Activated CD8-positive, alpha-beta memory T cell treated with anti-CD3 and anti-CD28 coated beads, Interleukin-2, amount 50 U/mL, for 4 hours (primary cell): ENCODE measurements at places on chromosomes 3 and 15.

DNA sequence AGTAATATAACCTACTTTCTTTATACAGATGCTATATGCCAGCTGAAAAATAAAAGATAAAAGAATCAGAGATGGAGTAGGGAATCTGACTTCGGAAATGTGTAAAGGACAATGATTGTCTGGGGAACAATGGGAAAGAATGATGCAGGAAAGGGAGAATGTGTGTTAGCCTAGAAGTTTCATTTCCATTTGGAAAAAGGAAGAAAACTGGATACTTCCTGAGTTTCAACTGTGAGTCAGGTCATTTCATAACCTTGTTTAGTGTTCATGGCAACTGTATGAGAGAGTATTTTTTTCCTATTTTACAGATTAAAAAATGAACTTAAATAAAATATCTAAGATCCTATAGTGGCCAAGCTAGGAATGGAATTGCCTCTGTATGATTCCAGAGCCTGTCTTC lies 261.3 kb upstream of the NECTIN3 start:
- no peak for DNase-seq

GRCh38 chr3:46375814-46376213 lies 5.1 kb downstream of the CCR5 start:
- no peak for DNase-seq

GRCh38 chr3:27141668-27142067 lies 227.5 kb downstream of the NEK10 start:
- DNase-seq: no peak

- no peak for DNase-seq
These were observed 1042.3 kb downstream of the TBL1XR1 start for GRCh38 chr3:176155012-176155411.

DNA sequence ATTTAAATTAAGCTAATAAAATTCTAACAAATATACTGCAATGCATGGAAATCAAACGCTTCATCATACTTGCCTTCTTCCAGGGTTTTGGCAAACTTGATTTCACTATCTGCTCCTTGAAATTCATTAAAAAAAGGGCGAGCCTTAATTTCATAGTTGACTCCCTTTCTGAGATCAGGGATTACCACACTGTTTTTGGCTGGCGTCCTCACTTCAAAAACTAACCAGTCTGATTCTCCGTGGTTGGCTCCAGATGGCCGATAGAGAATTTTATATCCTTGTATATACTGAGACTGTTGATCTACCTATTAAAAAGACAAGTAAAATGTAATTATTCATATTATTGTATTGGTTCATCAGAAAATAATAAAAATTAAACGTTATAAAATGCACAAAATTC lies 1106.8 kb downstream of the ROBO1 start:
- DNase-seq: no peak

DNA sequence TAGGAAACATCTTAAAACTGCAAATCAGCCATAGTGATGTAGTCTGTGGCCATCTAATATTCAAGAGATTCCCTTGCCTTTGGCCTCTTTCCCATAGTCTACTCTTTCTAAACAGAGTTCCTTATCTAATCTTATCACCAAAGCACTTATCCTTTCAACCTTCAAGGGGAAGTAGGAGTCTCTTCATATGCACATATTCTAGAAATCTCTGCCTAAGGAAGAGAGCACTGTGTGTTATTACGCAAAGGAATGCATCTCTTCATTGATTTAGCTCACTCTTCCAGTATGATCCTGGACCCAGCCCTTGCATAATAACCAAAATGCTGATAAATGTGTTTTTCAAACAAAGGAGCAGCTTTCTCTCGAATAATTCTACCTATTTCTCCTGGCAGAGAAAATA lies 253.7 kb upstream of the TPRG1 start:
- DNase-seq: no peak

GRCh38 chr3:154324919-154325318 lies 632 bp upstream of the DHX36 start:
- no peak for DNase-seq

- DNase-seq: no peak
These were observed 2.4 kb upstream of the CORO2B start for GRCh38 chr15:68576235-68576892.

DNA sequence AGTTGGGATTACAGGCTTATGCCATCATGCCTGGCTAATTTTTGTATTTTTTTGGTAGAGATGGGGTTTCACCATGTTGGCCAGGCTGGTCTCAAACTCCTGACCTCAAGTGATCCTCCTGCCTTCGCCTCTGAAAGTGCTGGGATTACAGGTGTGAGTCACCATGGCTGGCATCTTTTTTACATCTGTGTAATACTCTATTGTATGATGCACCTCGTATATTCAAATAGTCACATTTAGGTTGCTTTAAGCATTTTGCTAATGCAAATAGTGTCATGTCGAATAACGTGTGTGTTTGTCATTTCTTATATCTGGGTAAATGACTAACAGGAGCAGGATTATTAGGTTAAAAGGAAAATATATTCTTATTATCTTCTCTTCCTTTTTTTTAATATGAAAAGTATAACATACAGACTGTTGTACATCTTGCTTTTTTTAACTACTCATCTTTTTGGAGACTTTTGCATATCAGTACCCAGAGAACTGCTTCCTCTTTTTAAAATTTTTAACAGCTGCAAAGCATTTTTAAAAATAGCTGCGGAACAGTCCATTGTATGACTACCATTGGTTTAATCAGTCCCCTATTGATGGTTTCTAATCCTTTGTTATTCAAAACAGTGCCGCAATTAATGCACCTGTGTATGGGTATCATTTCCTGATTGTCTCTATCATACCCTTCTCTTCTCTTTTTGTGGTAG lies 13.4 kb downstream of the SCAMP5 start:
- no peak for DNase-seq

- no peak for DNase-seq
These were observed 101.4 kb downstream of the KLHL25 start for GRCh38 chr15:85693277-85693676.

GRCh38 chr15:26394801-26395200 lies 378.1 kb downstream of the GABRB3 start:
- no peak for DNase-seq

DNA sequence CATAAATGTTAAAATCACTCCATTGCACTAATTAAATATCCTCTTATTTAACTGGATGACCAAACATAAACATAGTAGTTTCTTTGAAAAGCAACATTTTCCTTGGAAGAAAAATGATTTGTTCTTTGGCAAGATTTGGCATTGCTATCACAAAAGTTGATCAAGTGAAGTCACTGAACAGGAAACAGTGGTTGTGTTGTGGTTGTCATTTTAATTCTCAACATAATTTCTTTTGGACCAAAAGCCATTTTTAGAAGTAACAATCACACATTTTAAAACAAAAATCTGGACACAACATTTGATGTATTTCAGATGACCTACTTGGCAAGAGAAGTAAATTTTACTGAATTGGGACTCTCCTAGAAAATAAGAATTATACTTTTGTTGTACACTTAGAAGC lies 872.3 kb downstream of the ROBO1 start:
- DNase-seq: no peak

DNA sequence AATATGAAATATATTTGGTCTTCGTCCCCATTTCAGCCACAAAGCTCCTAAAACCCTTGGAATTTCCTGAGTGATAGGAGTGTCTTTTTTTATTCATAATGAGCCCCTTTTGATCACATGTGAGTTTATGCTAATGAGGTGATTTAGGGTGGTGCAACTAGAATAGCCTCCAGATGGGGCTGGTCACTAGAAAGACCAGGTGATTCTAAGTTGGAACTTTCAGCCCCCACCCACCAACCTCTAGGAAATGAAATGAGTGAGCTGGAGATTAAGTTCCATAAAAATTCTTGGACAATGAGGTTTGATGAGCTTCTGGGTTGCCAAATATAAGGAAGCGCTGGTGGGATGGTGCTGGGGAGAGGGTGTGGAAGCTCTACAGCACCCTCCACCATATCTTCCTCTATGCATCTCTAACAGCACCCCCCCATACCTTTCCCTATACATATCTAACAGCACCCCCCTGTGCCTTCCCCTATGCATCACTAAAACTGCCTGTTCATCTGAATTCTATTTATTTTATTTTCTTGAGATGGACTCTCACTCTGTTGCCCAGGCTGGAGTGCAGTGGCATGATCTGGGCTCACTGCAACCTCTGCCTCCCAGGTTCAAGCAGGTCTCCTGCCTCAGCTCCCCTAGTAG lies 2.1 kb upstream of the SMCO1 start:
- no peak for DNase-seq
